ENCODE measurements at places on chromosomes 5 and 9.

DNA sequence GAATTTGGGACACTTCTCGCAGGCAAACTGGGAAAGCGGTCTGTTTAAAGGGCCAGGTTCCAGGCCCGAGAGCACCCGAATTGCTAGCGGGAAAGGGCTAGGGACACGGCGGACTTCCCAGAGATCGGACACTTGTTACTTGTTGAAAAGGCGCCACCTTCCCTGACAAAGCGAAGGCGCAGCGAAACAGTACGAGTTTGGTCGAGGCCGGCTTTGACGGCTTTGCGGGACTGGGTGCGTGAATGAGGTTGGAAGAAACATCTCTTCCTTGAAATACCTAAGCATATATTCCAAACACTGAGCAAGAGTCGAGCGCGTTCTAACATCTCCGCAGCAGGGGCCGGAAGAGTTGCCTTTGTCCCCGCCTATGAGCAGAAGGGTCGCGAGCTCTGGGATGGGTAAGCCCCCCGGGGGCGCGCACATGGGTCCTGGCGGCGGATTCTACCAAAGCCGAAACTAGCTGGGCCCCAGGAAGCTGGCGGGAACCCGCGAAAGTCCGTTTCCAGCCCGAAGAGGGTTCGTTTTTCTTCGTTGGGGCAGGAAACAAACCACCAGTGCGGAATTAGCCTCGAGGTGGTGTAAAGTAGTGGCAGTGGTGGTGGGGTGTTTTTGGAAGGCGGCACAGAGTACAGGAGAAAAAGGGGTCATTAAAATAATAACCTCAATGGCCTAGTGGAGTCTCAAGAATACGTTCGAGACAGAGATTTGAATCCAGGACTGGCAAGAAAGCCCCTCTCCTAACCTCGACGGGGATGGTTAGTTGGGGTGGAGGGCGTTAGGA lies 1.5 kb downstream of the GDNF start:
- DNase-seq, result no peak

GRCh38 chr5:54180630-54181031 lies 129.7 kb downstream of the ARL15 start:
- no peak for DNase-seq

GRCh38 chr9:127682351-127683136 lies 24.2 kb upstream of the CFAP157 start:
- no peak for DNase-seq

DNA sequence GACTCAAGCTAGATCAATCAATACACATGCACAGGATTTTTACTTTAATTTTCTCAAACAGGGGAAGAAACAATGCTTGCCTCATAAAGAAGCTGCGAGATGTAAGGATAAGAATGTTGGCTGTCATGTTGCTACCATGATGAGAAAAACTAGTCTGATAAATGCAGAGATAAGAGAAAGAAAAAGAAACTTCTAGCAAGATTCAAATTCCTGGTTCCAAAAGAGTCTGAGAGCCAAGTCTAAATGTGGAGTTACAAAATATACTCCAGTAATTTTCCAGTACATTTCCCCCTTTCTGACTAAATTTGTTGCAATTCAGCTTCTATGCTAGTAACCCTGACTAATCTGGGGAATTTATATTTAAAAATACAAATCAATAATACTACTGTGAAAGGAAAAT lies 10.4 kb upstream of the ANXA1 start:
- DNase-seq, result no peak

GRCh38 chr5:4405614-4406219 lies 734.4 kb upstream of the ADAMTS16 start:
- no peak for DNase-seq

GRCh38 chr5:15787681-15788080 lies 287.7 kb downstream of the FBXL7 start:
- no peak for DNase-seq
